ENCODE measurements at places on chromosomes 11 and 22. TPM values are rescaled to one million over a fixed set of nuclear protein-coding genes. Genes with fewer than 3 reads are reported as not detected.

RCN1 gene
- polyA plus RNA-seq: 10.2 TPM

PRODH gene
- polyA plus RNA-seq: not detected

OR56A3 gene
- polyA plus RNA-seq: not detected

MAPK11 gene
- 0.10 TPM for polyA plus RNA-seq

OR10A3 gene
- polyA plus RNA-seq: not detected

KRTAP5-8 gene
- polyA plus RNA-seq: not detected

GRCh38 chr22:20810645-20811044, 36.7 kb downstream of the SERPIND1 start:
- H3K4me1 ChIP-seq: peaks cover 4% of the 10 kb centered on the region
- no peak for DNase-seq
- peaks cover 42% of the 10 kb centered on the region for H3K36me3 ChIP-seq
- no peak overlapping the region for H3K27ac ChIP-seq
- no peak overlapping the region for H3K4me3 ChIP-seq
- no peaks in the 10 kb centered on the region for H3K27me3 ChIP-seq

GRCh38 chr11:1867381-1867780, 14.5 kb downstream of the LSP1 start:
- H3K27me3 ChIP-seq: no peaks in the 10 kb centered on the region
- no peak for DNase-seq
- H3K4me3 ChIP-seq: no peak overlapping the region

GRCh38 chr11:61543606-61544306, 35.2 kb downstream of the LRRC10B start:
- no peaks in the 10 kb centered on the region for H3K27me3 ChIP-seq
- H3K4me3 ChIP-seq: no peak overlapping the region
- no peak overlapping the region for H3K27ac ChIP-seq

- no peak for DNase-seq
- no peaks in the 10 kb centered on the region for H3K27me3 ChIP-seq
- H3K4me3 ChIP-seq: no peak overlapping the region
- H3K27ac ChIP-seq: no peak overlapping the region
- no peaks in the 10 kb centered on the region for H3K4me1 ChIP-seq
These were observed 4.9 kb downstream of the RAB3IL1 start for GRCh38 chr11:61912530-61912898.

DNA sequence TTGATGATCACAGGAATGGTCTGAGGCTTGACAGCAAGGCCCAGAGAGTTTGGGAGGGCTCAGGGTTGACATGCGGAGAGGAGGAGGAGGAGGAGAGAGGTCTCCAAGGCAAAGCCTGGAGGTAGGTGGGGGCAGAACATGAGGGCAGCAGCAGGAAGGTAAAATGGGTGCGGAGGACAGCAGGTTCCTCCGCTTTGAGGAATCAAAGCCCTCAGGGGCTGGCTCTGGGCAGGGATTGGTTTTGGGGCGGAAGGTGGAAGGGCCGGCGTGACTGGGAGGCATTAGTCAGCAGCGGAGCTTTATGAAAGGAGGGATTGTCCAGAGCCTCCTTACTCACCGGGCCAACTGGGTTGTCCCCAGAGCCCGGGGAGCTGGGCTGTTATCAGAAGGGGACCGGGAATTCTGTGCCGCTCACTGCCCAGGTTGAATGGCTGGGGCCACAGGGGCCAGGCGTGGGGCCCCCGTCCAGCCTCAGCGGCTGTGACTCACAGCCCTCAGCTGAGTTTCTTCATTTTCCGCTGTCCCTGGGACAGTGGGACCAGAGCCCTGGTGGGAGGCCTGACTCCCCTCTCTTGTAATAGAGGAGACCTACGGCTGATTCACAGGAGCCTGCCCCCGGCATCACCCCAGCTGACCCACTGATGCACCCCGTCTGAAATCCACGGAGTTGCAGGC, 36.2 kb downstream of the LIF start:
- H3K27ac ChIP-seq: no peak overlapping the region
- peaks cover 3% of the 10 kb centered on the region for H3K4me1 ChIP-seq
- no peak for DNase-seq

- no peak overlapping the region for H3K27ac ChIP-seq
- no peak for DNase-seq
- no peaks in the 10 kb centered on the region for H3K36me3 ChIP-seq
- no peaks in the 10 kb centered on the region for H3K27me3 ChIP-seq
These were observed 41.0 kb upstream of the TH start for GRCh38 chr11:2212411-2213251.

- H3K27ac ChIP-seq: no peak overlapping the region
- no peaks in the 10 kb centered on the region for H3K36me3 ChIP-seq
- no peak for DNase-seq
- no peak overlapping the region for H3K4me3 ChIP-seq
- no peaks in the 10 kb centered on the region for H3K4me1 ChIP-seq
These were observed 18.7 kb upstream of the DBX1 start for GRCh38 chr11:20178976-20179375.

GRCh38 chr11:7599209-7599608, 74.1 kb downstream of the CYB5R2 start:
- H3K4me3 ChIP-seq: no peak overlapping the region

DNA sequence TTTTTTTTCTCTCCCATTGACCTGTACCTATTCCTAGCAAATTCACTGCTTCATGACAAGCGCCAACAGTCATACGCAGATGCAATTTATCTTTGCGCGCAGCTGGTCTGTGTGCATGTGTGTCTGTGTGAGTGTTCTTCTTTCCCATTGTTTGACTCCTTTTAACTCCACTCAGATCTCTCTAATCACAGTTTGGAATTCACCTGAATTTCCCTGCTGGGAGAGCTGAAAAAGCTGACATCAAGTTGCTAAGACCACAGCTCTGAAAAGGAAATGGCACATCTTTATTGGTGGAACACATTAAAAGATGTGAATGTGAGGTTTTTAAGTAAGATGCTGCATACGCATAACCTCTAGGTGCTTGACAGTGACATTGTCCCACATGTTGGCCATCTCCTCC, 187.4 kb upstream of the MTMR2 start:
- H3K4me1 ChIP-seq: peaks cover 13% of the 10 kb centered on the region
- no peaks in the 10 kb centered on the region for H3K27me3 ChIP-seq
- no peak overlapping the region for H3K4me3 ChIP-seq
- no peak overlapping the region for H3K27ac ChIP-seq

GRCh38 chr11:15291885-15292284, 177.2 kb downstream of the INSC start:
- no peaks in the 10 kb centered on the region for H3K27me3 ChIP-seq
- no peak for DNase-seq
- no peak overlapping the region for H3K4me3 ChIP-seq
- H3K27ac ChIP-seq: no peak overlapping the region

DNA sequence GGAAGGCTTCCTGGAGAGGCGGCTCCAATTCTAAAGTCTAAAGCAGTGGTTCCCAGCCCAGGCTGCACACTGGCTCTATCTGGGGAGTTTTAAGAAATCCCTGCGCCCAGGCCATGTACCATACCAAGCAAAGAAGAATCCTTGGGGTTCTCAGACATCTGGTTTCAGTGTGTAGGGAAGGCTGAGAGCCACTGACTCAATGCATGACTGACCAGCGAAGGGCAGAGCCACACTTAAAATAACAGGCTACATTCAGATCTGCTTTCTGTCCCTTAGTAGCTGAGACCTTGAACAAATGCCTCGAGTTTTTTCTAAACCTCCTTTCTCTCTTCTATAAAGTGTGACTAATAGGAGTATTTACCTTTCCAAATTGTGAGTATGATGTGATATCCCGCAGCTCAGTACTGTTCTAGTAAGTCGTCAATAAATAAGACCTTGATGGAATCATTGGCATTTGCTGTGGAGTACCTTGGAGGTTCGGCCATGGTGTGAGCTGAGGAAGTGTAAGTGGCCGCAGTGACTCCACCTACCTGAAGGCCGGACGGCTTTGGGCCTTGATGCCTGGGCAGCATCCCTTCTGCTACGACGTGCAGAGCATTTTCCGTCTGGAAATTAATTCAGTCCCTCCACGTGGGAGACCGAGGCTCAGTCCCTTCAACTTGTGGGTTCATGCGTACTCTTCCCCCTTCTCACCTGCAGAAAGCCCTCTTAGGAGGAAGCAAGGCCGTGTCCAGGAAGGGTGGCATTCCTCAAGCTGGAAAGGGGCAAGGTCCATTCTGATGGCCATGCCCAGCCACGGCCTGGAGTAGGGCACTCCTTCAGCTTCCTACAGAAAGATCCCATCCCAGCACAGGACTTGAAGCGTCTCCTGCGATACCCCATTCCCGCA, 25.1 kb downstream of the GLB1L2 start:
- no peak for DNase-seq
- H3K27ac ChIP-seq: no peak overlapping the region
- H3K36me3 ChIP-seq: no peaks in the 10 kb centered on the region
- H3K4me1 ChIP-seq: peaks cover 7% of the 10 kb centered on the region
- H3K4me3 ChIP-seq: no peak overlapping the region

GRCh38 chr22:19591568-19591967, 67.4 kb upstream of the CLDN5 start:
- no peak for DNase-seq
- H3K4me1 ChIP-seq: peaks cover 11% of the 10 kb centered on the region
- H3K4me3 ChIP-seq: no peak overlapping the region
- no peaks in the 10 kb centered on the region for H3K27me3 ChIP-seq
- no peaks in the 10 kb centered on the region for H3K36me3 ChIP-seq

GRCh38 chr11:126816645-126817044, 183.9 kb downstream of the KIRREL3 start:
- no peak overlapping the region for H3K4me3 ChIP-seq
- no peak for DNase-seq
- H3K4me1 ChIP-seq: no peaks in the 10 kb centered on the region
- H3K36me3 ChIP-seq: no peaks in the 10 kb centered on the region

DNA sequence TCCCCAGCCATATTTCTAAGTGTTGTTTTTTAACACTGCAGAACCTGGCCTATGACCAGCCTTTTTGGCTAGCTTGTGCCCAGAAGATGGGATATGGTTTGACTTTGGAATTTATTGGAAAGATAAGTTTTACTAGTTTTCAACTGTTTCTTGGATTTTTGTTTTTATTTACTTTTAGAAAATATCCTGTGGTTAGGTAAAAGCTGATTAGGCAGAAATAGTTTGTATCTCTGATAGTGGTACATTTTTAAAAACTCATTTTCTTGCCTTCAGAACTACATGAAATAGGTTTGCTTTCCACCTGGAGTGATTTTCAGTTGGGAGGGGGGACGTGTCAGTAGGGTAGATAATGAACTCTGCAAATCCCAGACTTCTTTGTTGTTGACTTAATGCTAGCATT, 91.3 kb upstream of the RASSF10 start:
- no peak overlapping the region for H3K27ac ChIP-seq
- no peak overlapping the region for H3K4me3 ChIP-seq
- no peak for DNase-seq
- H3K4me1 ChIP-seq: no peaks in the 10 kb centered on the region
- no peaks in the 10 kb centered on the region for H3K36me3 ChIP-seq

GRCh38 chr11:113841691-113842090, 33.7 kb downstream of the USP28 start:
- H3K4me1 ChIP-seq: no peaks in the 10 kb centered on the region
- no peak overlapping the region for H3K4me3 ChIP-seq
- no peak overlapping the region for H3K27ac ChIP-seq
- H3K36me3 ChIP-seq: no peaks in the 10 kb centered on the region
- DNase-seq: no peak

- peaks cover 4% of the 10 kb centered on the region for H3K36me3 ChIP-seq
- H3K4me3 ChIP-seq: peak overlapping the region; percentile 72
- H3K4me1 ChIP-seq: peaks cover 31% of the 10 kb centered on the region
- no peaks in the 10 kb centered on the region for H3K27me3 ChIP-seq
These were observed 822 bp upstream of the COMT start for GRCh38 chr22:19940536-19941364.

DNA sequence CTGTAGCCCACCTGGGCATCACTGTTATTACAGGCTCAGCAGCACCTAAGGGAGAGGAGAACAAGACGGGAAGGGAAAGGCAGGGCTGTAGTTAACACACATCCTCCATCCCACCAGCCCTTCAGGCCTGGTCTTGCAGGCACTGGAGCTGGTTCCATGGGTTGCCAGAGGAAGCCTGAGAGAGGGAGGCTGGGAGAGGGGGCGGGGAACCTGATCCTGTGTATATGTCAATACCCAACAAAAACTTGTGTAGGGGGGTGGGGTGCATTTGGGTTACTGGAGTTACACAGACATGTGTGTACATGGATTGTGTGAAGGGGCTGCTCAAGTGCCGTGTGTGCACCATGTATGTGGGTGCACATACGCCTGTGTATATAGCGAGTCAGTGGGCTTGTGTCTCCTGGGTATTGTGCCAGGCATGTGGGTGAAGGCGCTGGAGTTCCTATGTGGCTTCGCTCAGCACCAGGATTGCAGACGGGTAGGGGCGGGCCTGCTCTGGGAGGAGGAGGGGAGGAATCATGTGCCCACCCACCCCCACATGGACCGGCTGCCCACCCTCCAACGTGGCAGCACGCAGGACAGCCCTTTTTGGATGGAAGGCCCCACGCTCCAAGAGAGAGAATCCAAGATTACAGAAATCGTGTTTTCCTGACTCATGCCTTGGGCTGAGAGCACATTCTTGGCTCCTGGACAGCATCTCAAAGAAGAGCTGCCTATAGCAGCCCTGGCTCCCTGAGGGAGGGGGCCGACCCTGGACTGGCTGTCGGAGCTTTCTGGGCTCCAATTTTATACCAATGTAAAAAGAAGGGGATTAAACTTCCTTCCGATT, 4.2 kb upstream of the SERPINH1 start:
- H3K27me3 ChIP-seq: no peaks in the 10 kb centered on the region
- no peak overlapping the region for H3K4me3 ChIP-seq
- DNase-seq: no peak
- H3K4me1 ChIP-seq: peaks cover 11% of the 10 kb centered on the region
- no peaks in the 10 kb centered on the region for H3K36me3 ChIP-seq

DNA sequence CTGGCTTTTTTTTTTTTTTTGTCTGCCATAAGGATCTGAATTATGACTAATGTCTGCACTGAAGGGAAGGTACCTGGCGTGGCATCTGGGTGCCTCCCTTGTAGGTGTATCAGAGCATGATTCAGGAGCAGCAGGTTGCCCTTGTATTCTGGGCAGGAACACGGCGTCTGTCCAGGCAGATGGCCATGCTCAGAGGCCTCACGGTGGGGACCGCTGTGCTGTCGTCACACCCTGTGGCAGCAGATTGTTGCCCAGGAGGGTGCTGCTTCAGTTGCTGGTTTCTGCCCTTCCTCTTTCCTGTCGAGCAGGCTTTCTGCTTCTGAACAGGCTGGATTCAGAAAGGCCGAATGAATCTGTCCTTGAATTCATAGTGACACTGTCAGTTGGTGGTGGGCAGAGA, 11.0 kb downstream of the ZNRF3 start:
- DNase-seq: no peak
- no peak overlapping the region for H3K27ac ChIP-seq
- H3K4me1 ChIP-seq: peaks cover 8% of the 10 kb centered on the region
- H3K4me3 ChIP-seq: no peak overlapping the region
- H3K36me3 ChIP-seq: no peaks in the 10 kb centered on the region

- H3K4me3 ChIP-seq: no peak overlapping the region
- peaks cover 14% of the 10 kb centered on the region for H3K4me1 ChIP-seq
- H3K27ac ChIP-seq: no peak overlapping the region
- no peaks in the 10 kb centered on the region for H3K27me3 ChIP-seq
- peaks cover 40% of the 10 kb centered on the region for H3K36me3 ChIP-seq
- no peak for DNase-seq
These were observed 15.4 kb downstream of the CARS1 start for GRCh38 chr11:3041699-3042441.

GRCh38 chr11:119659971-119660723, 68.9 kb downstream of the NECTIN1 start:
- H3K27me3 ChIP-seq: no peaks in the 10 kb centered on the region
- no peaks in the 10 kb centered on the region for H3K36me3 ChIP-seq
- H3K4me3 ChIP-seq: no peak overlapping the region

Measured in CD4-positive, alpha-beta memory T cell (primary cell).